ENCODE measurements at places on chromosomes 4 and X. TPM values are rescaled to one million over a fixed set of nuclear protein-coding genes. Genes with fewer than 3 reads are reported as not detected.

GRCh38 chrX:17986440-17986839, 125.3 kb upstream of the RAI2 start:
- no peak for DNase-seq

DNA sequence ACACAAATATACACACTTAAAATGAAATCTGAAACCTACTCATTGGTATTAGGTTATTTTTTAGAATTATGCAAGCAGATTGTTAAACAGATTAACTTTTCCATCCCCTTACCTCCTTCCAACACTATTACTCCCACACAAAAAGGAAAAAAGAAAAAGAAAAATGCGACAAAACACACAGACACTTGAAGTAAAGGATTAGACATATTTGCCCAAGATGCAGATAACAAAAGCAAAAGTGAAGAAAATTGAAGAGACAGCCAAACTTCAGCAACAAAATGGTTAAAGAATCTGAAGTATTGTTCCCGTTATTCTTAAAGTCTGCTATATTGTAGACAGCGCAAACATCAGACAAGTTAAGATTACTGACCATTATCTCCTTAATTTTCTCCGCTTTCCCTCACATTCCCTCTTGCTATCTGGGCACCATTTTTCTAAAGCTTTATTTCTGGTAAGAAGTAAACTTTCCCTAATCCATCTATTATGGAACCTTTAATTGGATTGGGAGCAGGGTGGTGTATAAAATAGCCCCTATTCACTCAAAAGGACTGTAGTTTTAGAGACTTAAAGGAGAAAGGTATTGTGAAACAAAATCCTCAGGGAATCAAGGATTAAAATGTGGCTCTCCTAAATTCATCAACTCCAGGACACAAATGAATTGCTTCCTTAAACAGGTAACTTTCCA, 34.7 kb upstream of the MAB21L2 start:
- no peak for DNase-seq

Gene KCNE5
- total RNA-seq: 0.68 TPM

Gene ARR3
- total RNA-seq: not detected

DNA sequence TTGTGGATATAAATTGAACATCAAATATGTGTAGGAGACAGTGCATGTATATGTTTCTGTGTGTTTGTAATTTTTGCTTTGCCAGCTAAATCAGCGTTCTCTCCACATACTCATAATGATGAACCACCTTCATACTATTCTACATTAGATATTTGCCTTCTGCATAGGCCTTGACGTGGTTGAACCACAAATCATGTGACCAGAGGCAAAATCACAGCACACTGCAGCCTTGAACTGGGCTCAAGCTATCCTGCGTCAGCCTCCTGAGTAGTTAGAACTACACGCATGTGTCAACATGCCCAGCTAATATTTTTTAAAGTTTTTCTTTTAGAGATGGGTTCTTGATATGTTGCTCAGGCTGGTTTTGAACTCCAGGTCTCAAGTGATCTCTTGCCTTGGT, 9.5 kb downstream of the UBQLN2 start:
- peak; percentile 23 for DNase-seq

- DNase-seq: no peak
Measured at GRCh38 chrX:46589977-46590723, 16.6 kb downstream of the CHST7 start.

- DNase-seq: no peak
Measured at GRCh38 chr4:30726090-30726675, 6.0 kb downstream of the PCDH7 start.
